ENCODE measurements at places on chromosomes 4 and X.

DNA sequence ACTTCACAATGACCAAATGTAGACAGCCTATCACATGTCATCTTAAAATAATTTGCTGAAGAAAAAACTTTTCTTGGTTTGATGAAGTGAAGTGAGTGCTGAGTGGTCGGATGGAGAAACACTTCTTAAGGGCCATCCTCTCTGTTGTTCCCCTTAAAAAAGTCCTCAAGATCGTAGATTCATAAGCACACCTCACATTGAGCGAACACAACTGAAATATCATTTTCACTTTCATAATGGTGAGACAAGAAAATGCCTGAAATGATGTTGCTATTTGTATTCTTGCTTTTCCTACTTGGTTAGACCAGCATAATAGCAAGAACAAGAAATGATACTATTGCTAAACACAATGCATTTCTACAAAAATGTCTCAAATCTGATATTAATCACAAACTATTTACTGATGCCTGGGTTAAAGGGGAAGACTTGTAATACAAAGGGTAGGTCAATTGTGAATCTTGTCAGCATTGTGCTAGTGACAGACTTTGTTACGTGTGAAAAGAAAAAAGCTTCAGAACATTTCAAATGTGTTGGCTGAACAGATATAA is 305.6 kb upstream of the NR3C2 start:
- no peak for DNase-seq

- DNase-seq: no peak
Measured at GRCh38 chr4:17173300-17173699, 274.9 kb upstream of the LDB2 start.

- no peak for DNase-seq
Measured at GRCh38 chr4:35516102-35516501, 728.2 kb downstream of the ARAP2 start.

- no peak for DNase-seq
Measured at GRCh38 chr4:173333658-173334084, 487 bp downstream of the HMGB2 start.

DNA sequence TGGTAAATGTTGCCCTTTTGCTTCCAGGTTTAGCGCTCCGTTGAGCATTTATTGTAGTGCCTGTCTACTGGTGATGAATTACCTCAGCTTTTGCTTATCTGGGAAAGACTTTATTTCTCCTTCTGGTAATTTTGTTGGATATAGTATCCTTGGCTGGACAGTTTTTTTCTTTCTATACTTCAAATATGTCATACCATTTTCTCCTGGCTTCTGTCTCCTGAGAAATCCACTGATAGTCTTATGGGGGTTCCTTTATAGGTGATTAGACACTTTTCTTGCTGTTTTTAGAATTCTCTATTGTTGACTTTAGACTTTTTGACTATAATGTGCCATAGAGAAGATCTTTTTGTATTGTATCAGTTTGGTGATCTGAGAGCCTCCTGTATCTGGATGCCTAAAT is 73.5 kb downstream of the ARFIP1 start:
- no peak for DNase-seq

- DNase-seq: no peak
Measured at GRCh38 chrX:103607364-103608305, at the start of gene TCEAL3. TSS of gene TCEAL3 (plus strand) at chrX:103607963. CDS start at chrX:103609065, 1,102 bp downstream.

- DNase-seq: no peak
Measured at GRCh38 chr4:26570596-26570995, 13.3 kb upstream of the TBC1D19 start.

- DNase-seq: no peak
Measured at GRCh38 chrX:3638280-3638873, 75.1 kb downstream of the PRKX start.

- DNase-seq: no peak
Measured at GRCh38 chrX:110293658-110294057, 24.2 kb downstream of the AMMECR1 start.

- no peak for DNase-seq
Measured at GRCh38 chr4:8599657-8600056, 7.1 kb downstream of the CPZ start.

DNA sequence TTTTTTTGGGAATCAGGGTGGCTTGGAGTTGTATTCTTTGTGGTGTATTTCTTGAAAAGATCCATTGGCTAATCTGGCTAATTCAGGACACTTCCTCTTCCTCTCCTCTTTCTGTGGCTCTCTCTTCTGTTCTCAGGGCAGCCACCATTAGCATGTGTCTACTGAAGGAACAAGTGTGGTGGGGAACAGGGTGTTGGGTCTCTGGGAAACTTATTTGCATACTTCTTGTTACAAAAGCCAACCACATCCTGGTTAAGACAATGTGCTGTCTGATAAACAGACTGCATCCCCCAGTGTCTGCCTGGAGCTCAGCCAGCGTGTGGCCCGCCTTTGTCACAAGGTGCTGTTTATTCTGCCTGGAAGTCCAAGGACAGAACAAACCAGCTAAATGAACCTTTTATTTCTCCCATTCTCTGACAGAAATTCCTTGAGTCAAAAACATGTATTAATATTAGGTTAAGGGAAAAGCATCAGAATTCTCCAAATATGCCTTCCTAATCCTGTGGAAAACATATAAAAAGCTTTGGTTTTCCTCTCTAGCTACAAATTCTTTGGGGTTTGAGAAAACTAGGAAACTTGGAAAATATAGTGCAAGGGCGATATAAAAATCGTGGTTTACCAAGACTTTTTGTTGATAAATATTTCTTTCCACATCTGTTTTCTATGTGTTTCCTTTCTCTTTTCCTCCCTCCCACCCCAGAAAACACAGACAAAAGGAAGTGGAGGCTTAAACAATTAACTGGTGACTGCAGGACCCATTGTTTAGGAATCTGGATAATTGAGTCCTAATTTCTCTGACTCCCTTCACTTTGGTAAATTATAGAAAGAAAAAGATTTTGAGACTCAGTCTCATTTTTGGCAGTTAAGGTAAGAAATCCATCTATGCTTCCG is 203.6 kb downstream of the SPRY1 start:
- DNase-seq: peak; percentile 15

- no peak for DNase-seq
Measured at GRCh38 chr4:47340914-47341313, 122.6 kb downstream of the COMMD8 start.

DNA sequence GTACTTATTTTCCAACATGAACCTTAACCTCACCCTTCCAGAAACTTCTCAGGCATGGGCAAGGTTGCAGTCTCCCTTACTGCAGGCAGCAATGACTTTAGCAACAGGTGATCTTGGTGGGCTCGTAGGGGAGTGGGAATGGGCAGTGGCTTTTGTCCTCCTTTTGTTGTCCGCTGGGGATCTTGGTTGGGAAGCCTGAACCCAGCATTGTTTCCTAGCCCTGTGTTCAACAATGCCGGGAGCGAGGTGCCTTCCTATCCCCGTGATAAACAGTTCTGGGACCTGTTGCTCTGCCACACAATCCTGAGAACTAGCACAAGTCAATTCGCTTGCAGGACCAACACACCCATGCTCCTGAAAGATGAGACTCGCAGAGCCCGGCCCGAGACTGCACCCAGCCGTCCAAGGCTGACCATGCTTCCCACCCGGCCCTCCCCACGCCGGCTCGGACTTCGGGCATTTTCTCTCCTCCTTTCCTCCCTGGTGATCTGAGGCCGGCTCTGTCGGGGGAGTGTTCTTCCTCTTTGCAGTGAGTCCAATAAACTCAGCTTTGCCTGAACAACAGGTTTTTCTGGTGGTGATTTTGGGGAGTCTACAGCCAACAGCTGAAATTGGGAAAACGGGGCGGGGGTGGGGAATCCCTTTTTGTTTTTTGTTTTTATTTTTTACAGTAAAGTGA is 20.2 kb downstream of the IRAK1 start:
- DNase-seq: no peak

GRCh38 chr4:15765910-15766697 is 12.0 kb upstream of the CD38 start:
- no peak for DNase-seq

- no peak for DNase-seq
Measured at GRCh38 chr4:123878976-123879375, 482.4 kb downstream of the SPRY1 start.

- no peak for DNase-seq
Measured at GRCh38 chrX:18017411-18017810, 156.3 kb upstream of the RAI2 start.

- no peak for DNase-seq
Measured at GRCh38 chr4:75892508-75892907, 9.7 kb downstream of the PPEF2 start.

DNA sequence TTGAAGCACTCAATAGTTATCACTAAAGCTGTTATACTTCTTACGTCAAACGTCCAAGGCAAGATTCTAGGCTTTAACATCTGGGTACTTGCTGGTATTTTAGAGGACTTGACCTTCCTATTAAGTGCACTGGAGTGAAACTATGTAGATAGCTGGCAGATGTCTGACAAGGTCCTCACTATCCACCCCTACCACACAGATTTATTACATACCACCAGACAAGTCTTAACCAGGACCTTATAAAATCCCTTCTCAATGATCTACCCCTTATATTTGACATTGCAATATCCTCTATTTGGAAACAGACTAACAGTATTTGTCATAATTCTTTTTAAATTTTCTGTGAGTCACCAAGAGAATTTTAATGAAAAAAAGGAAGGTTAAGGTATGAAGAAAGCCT is 78.8 kb downstream of the PDGFC start:
- DNase-seq: no peak

GRCh38 chrX:118373538-118373937 is 27.6 kb downstream of the WDR44 start:
- no peak for DNase-seq

DNA sequence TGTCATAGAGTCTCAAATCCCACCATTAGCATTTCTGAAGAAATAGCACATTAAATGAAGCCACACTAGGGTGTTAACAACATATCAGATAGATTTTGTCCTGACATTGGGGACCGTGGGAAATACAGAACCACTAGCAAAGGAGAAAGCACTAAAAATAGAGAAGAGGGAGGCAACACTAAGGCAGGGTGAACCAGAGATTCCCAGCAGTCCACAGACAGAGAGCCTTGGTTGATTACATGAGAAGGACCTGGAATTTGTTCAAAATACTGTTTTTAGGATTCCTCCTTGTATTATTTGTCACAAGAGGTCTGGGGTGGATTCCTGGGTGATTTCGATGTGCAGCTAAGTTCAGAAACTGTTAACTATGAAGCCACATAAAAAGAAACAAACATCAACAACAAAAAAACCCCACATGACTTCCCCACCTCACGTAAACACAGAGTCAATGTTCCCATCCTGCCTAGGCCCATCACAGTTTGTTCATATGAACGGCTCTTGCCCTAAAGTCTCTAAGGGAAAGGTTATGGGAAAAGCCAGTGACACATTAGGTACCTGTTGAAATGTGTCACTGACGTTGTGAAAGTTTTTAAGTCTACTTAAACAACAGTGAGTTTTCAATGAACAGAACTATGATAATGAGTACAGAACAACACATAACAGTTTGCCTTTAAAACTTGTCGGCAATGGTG is 23.6 kb upstream of the GRSF1 start:
- DNase-seq: no peak

- no peak for DNase-seq
Measured at GRCh38 chr4:40206426-40206825, 9.6 kb downstream of the RHOH start.

DNA sequence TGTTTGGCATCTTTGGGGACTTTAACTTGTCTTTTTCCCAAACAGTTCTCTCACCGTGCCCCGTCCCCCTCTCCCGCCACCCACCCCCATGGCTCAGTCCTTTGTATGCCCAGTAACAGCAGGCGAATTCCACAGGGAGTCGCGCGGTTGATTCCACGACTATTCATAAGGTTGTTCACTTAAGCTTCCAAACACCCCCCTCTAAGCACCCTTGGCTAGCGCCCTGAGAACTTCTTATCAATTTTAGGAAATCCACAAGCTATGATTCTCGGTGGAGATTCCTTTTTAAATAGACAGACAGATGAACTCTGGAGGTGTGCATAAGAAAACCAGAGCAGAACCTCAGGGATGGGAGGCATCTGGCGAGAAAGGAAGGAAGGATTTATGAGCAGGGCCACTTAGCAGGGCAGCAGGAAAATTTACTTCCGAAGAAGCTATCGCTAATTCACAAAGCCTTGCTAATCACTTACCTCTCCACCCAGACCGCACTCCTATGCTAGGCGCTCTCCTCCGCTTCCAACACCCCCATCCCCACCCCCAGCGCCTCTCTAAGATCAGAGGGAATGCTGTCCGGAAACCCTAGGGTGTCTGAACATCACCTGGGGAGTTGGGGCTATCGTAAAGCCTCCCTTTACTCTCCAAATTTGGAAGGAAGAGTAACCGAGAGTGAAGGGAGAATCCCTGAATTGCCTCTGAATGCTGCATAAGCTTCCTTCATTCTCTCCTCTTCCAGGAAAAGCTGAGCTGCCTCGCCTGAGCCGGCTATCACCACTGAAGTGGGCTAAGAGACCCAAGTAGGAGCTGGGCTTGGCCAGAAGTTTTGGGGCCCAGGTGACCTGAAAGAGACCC is 1.7 kb downstream of the UNC5C start:
- DNase-seq: no peak

GRCh38 chr4:175048111-175048784 is 130.1 kb downstream of the ADAM29 start:
- no peak for DNase-seq

- DNase-seq: peak; percentile 46
Measured at GRCh38 chr4:83282049-83282535, 2.5 kb downstream of the COQ2 start.

DNA sequence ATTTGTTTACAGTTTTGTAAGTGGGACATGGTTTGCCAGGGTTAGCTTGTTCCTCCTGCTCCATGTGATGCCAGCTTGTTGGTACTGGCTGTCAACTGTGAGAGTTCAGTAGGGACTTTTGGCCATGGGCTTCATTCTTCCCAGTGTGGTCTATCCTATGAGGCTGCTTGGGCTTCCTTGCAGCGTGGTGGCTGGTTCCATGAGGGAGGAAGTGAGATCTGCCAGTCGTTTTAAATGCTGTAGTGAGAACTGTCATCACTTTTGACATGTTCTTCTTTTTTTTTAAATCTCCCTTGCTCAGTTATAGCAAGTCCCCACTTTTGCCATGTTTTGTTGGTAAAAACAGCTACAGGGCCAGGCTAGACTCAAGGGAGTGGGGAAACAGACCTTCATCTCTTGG is 15.9 kb downstream of the NSD2 start:
- DNase-seq: no peak

Measured in stimulated activated CD8-positive, alpha-beta memory T cell treated with anti-CD3 and anti-CD28 coated beads, Interleukin-15, amount 100 ng/mL, for 1 hour (primary cell).